ENCODE measurements at places on chromosomes 12 and 14.
A peak's percentile ranks its signal among the peaks of the same experiment; 100 is the strongest.

- DNase-seq, result peak; percentile 8
These were observed 191.5 kb upstream of the BTG1 start for GRCh38 chr12:92337128-92337527.

DNA sequence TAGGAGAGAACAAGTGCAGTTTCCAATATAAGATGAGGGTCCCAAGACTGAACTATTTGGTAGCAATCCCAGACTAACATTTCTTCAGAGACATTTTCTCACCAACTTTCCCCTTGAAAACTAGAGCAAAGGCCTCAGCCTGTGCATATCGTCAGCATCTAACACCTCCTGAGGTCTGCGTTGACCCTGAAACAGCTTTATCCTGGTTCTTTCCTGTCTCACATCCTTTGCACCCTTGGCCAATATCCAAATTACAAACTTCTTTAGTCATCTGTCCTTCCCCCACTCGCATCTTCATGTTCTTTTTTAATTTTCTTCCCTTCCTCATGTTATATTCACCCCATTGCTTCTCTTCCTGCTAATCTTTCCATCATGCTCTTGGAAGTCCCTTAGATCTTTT lies 83.0 kb downstream of the FAR2 start:
- DNase-seq, result no peak

GRCh38 chr14:69931960-69932359 lies 52.7 kb downstream of the SMOC1 start:
- no peak for DNase-seq

DNA sequence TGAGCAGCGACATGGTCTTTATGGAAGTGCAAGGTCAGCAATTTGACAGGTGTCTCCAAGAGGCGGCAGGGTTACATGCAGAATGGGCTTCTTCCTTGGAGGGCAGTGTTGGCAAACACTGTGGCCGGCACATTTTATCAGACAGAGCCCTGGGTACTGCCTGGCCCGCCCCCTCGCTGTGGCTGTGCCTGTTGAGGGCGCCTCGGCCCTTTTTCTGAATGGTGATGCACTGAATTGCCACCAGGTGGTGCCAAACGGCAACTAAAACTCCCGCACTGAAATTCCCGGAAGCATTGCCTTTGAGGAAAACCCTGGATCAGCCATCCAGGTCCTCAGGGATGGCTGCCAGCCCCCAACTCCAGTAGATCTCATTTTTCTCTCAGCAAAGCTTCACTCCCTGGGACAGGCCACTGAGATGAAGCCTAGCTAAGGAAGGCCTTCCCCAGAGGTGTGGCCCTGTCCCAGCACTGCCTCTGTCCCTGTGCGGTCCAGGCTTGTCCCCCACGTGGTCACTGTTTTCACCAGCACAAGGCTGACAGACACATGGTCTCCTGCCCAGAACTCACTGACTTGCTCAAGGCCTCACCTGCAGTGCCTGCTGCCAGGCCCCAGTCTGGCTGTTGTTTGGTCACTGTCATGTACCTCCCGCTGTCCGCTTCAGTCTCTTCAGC lies 73.6 kb downstream of the TESC start:
- peak; percentile 53 for DNase-seq

- no peak for DNase-seq
These were observed 167.9 kb downstream of the NUAK1 start for GRCh38 chr12:105970885-105971284.

GRCh38 chr12:1811281-1811947 lies 9.0 kb upstream of the LRTM2 start:
- peak; percentile 56 for DNase-seq

DNA sequence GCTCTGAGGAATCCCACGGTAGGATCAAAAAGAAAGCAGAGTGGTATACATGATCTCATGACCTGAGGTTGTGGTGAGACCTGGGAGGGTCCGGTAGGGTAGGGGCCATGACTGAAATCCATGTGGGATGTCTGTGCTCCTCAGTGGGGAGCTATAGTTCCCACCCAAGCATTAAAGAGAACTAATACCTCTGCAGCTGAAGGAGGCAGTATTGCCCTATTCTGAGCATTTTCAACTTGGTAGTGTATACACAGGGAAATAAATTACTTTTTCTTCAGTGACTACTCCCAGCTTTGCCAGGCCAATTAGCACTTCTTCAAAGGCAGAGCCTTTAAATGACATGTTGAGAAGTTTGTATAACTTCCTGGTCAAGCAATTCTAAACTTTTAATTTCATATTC lies 613.8 kb downstream of the KCNH5 start:
- no peak for DNase-seq

Measured in amniotic epithelial cell (primary cell).